ENCODE measurements at places on chromosomes 12 and 14. TPM values are rescaled to one million over a fixed set of nuclear protein-coding genes. Genes with fewer than 3 reads are reported as not detected.

UBR7 gene
- total RNA-seq: 13.7 TPM

MAP3K9 gene
- 6.8 TPM for total RNA-seq

PTCSC3 gene
- total RNA-seq: not detected

PIANP gene
- 1.2 TPM for total RNA-seq

KLRD1 gene
- 4.3 TPM for total RNA-seq

RPS29 gene
- 3,084 TPM for total RNA-seq

KRT73 gene
- total RNA-seq: 10.0 TPM

CYP27B1 gene
- total RNA-seq: 1.4 TPM

TXNDC16 gene
- total RNA-seq: 9.2 TPM

SPTLC2 gene
- total RNA-seq: 22.6 TPM

PRKD1 gene
- not detected for total RNA-seq

PIWIL1 gene
- total RNA-seq: not detected

PTPRO gene
- 4.4 TPM for total RNA-seq

BCAT1 gene
- 0.36 TPM for total RNA-seq

FOXG1 gene
- total RNA-seq: not detected

MIP gene
- total RNA-seq: not detected

DNA sequence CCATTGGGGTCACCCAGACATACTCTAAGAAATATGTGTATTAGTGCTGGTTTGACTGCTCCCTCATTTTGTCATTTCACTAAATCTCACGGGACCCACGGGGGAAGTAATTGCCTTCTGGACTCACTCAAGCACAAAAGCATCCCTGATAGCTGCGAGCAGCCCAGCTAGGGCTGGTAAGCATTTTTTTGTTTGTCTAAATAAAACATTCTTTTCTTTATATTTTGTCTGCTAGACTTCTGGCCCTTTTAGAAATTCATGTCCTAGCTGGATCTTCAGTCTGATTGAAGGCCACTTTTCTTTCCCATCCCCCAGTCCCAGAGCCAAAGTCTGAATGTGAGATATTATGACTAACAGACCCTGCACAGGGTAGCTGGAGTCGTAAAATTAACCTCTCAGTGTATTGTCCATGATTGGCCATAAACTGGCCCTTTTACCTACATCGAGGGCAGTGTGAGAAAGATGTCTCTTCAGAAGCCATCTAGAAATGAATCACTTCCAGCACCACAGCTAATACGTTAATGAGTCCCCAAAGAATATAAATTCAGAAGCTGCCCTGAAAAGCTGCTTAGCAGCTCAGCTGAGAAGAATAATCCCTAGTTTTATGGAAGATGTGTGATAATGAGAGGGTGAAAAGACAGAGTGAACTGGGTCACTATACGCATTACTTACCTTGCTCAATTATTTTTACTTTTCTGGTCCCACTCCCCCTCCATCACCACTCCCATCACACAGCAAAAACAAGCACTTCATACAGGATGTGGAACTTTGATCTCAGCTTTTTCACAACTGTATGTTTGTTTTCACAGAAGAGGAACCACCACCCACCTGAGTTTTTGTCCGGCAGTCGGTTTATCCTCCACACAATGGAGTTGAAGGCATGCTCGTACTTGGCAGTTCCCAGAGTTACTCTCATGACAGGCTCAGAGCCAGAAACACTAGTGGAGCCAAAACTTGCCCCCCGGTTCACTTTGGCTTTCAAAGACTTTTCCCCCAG, 55.6 kb upstream of the GTF2A1 start:
- no peaks in the 10 kb centered on the region for H3K4me1 ChIP-seq
- H3K27me3 ChIP-seq: peaks cover 7% of the 10 kb centered on the region
- DNase-seq: no peak

- H3K4me3 ChIP-seq: no peak overlapping the region
- H3K27me3 ChIP-seq: no peaks in the 10 kb centered on the region
- H3K27ac ChIP-seq: no peak overlapping the region
- no peaks in the 10 kb centered on the region for H3K36me3 ChIP-seq
- H3K4me1 ChIP-seq: no peaks in the 10 kb centered on the region
Measured at GRCh38 chr12:121165316-121165715, 32.6 kb downstream of the P2RX7 start.

DNA sequence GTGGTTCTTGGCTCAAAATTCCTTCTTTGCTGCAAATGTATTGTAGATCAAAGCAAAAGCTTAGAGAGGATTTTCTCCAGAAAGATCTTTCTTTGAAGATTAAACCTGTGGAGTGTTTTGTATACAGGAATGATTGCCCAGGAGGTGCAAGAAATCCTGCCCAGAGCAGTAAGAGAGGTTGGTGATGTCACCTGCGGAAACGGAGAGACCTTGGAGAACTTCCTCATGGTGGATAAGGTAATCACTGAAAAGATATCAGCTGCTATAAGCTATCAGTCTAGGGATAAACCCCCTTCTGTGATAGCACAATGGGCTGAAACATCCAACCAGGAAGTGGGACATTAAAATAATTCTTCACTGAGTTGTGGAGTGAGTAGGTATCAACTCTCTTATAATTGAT, 85.7 kb downstream of the MYRFL start:
- H3K36me3 ChIP-seq: no peaks in the 10 kb centered on the region
- H3K4me3 ChIP-seq: no peak overlapping the region
- H3K4me1 ChIP-seq: peaks cover 16% of the 10 kb centered on the region
- H3K27me3 ChIP-seq: no peaks in the 10 kb centered on the region
- no peak for DNase-seq

DNA sequence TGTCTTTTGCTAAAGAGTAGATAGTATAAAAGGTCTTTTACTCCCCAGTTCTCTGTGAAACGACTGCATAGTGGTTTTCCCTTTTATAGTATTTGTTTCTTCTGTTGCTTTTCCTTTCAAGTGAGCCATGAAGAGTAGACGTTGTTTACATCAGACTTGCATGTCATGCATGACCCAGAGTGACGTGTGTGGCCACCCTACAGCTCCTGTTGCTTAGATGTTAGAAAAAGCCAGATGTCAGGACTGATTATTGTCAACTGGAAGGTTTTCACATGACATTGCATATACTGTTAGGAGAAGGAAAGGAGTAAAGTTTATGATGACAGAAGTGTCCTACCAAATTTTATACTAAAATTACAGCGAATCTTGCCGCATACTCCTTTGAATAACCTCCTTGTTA, 1.3 kb upstream of the RD3L start:
- H3K27ac ChIP-seq: no peak overlapping the region
- no peaks in the 10 kb centered on the region for H3K36me3 ChIP-seq
- H3K4me3 ChIP-seq: no peak overlapping the region
- H3K4me1 ChIP-seq: no peaks in the 10 kb centered on the region
- peaks cover 22% of the 10 kb centered on the region for H3K27me3 ChIP-seq
- DNase-seq: no peak

GRCh38 chr12:120649442-120650232, 9.2 kb downstream of the CABP1 start:
- H3K27me3 ChIP-seq: peaks cover 27% of the 10 kb centered on the region
- H3K27ac ChIP-seq: no peak overlapping the region
- peaks cover 18% of the 10 kb centered on the region for H3K4me1 ChIP-seq
- H3K36me3 ChIP-seq: no peaks in the 10 kb centered on the region

DNA sequence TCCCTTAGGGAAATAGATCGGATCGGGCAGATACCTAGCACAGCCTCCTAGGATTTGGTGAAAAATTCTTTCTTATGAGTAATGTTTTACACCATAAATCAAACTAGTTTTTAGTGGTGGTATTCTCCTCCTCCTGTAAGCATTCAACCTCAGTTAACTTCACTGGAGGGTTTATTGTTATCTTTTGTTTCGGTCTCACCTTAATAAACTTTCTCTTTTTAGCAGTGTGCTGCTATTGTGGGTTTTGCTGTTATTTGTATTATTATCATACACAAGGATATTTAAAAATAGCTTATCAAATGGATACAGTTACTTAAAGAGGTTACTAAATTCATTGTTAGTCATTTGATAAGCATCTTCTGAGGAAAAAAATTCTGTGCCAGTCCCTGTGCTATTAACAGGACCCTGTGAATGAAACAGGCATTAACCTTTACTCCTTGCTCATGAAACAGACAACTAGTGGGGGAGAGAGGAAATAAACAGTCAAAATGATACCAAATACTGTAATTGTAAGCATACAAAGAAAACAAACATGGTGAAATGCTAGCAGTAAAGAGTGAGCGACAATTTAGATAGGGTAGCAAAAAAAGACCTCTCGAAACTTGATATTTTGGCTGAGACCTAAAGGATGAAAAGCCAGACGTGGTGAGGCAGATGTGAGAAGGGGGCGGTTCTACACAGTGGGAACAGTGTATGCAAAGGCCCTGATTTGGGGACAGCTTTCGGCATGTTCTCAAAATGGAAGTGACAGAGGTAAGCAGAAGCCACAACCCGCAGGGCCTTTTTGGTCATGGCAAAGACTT, 178.7 kb upstream of the SOX5 start:
- H3K27ac ChIP-seq: no peak overlapping the region
- no peak for DNase-seq
- H3K36me3 ChIP-seq: no peaks in the 10 kb centered on the region
- no peak overlapping the region for H3K4me3 ChIP-seq

- no peaks in the 10 kb centered on the region for H3K27me3 ChIP-seq
- no peak overlapping the region for H3K4me3 ChIP-seq
- H3K27ac ChIP-seq: no peak overlapping the region
- H3K4me1 ChIP-seq: peaks cover 31% of the 10 kb centered on the region
- DNase-seq: no peak
- H3K36me3 ChIP-seq: peaks cover 45% of the 10 kb centered on the region
Measured at GRCh38 chr14:56603648-56604047, 24.1 kb downstream of the TMEM260 start.

- H3K27me3 ChIP-seq: no peaks in the 10 kb centered on the region
- H3K36me3 ChIP-seq: no peaks in the 10 kb centered on the region
- H3K27ac ChIP-seq: peak overlapping the region; percentile 80
- H3K4me1 ChIP-seq: peaks cover 23% of the 10 kb centered on the region
- no peak for DNase-seq
Measured at GRCh38 chr14:100306998-100307765, 938 bp upstream of the SLC25A29 start.

- H3K27me3 ChIP-seq: peaks cover 3% of the 10 kb centered on the region
- no peak overlapping the region for H3K4me3 ChIP-seq
- H3K27ac ChIP-seq: no peak overlapping the region
- no peaks in the 10 kb centered on the region for H3K36me3 ChIP-seq
- no peaks in the 10 kb centered on the region for H3K4me1 ChIP-seq
- DNase-seq: no peak
Measured at GRCh38 chr12:127041985-127042625, 1224.9 kb upstream of the TMEM132C start.

GRCh38 chr12:67364228-67364627, 95.1 kb downstream of the CAND1 start:
- H3K36me3 ChIP-seq: no peaks in the 10 kb centered on the region
- H3K27me3 ChIP-seq: no peaks in the 10 kb centered on the region
- no peak for DNase-seq
- no peaks in the 10 kb centered on the region for H3K4me1 ChIP-seq
- H3K4me3 ChIP-seq: no peak overlapping the region

- H3K4me3 ChIP-seq: no peak overlapping the region
- no peaks in the 10 kb centered on the region for H3K36me3 ChIP-seq
- H3K27ac ChIP-seq: no peak overlapping the region
- DNase-seq: no peak
- H3K27me3 ChIP-seq: peaks cover 4% of the 10 kb centered on the region
- no peaks in the 10 kb centered on the region for H3K4me1 ChIP-seq
Measured at GRCh38 chr14:95003099-95003960, 154.0 kb downstream of the DICER1 start.

- peaks cover 26% of the 10 kb centered on the region for H3K27me3 ChIP-seq
- no peak overlapping the region for H3K4me3 ChIP-seq
- no peak overlapping the region for H3K27ac ChIP-seq
Measured at GRCh38 chr12:64998371-64999147, 122.5 kb downstream of the WIF1 start.

- peaks cover 83% of the 10 kb centered on the region for H3K4me1 ChIP-seq
- H3K36me3 ChIP-seq: no peaks in the 10 kb centered on the region
- no peaks in the 10 kb centered on the region for H3K27me3 ChIP-seq
Measured at GRCh38 chr14:106507354-106507753, 981.0 kb downstream of the TMEM121 start.

- H3K4me1 ChIP-seq: peaks cover 6% of the 10 kb centered on the region
- H3K27me3 ChIP-seq: peaks cover 71% of the 10 kb centered on the region
- DNase-seq: no peak
- no peak overlapping the region for H3K4me3 ChIP-seq
- H3K27ac ChIP-seq: no peak overlapping the region
Measured at GRCh38 chr12:114397978-114398881, 7.7 kb downstream of the TBX5 start.

DNA sequence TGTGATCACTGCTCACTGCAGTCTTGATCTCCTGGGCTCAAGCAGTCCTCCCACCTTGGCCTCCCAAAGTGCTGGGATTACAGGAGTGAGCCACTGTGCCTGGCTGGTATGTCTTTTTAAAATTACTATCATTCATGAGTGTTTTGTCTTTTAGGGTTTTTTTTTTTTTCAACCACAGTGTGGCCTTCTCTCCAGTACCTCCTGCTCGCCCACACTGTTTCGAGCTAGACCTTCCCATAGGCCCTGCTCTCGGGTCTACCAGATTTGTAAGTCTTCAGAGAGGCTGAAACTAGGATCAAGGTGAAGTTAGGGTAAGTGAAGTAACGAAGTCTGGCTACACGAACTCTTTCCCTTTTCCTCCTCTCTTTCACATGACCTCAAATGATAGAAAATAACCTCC, 1.5 kb downstream of the BIN2 start:
- H3K4me1 ChIP-seq: peaks cover 44% of the 10 kb centered on the region
- peak overlapping the region; percentile 97 for H3K27ac ChIP-seq
- peak overlapping the region; percentile 94 for H3K4me3 ChIP-seq
- peaks cover 16% of the 10 kb centered on the region for H3K36me3 ChIP-seq
- no peaks in the 10 kb centered on the region for H3K27me3 ChIP-seq

- no peaks in the 10 kb centered on the region for H3K27me3 ChIP-seq
- no peak overlapping the region for H3K27ac ChIP-seq
- H3K4me1 ChIP-seq: no peaks in the 10 kb centered on the region
- H3K36me3 ChIP-seq: no peaks in the 10 kb centered on the region
Measured at GRCh38 chr12:43103866-43104265, 448.1 kb downstream of the ADAMTS20 start.

- peaks cover 11% of the 10 kb centered on the region for H3K4me1 ChIP-seq
- H3K27me3 ChIP-seq: peaks cover 36% of the 10 kb centered on the region
Measured at GRCh38 chr12:29562110-29562804, 64.8 kb upstream of the OVCH1 start.

- DNase-seq: no peak
- H3K4me3 ChIP-seq: no peak overlapping the region
- no peak overlapping the region for H3K27ac ChIP-seq
- H3K4me1 ChIP-seq: no peaks in the 10 kb centered on the region
Measured at GRCh38 chr14:58108717-58109116, 43.3 kb downstream of the ARMH4 start.

- H3K4me3 ChIP-seq: no peak overlapping the region
- no peaks in the 10 kb centered on the region for H3K36me3 ChIP-seq
- no peak for DNase-seq
- H3K4me1 ChIP-seq: peaks cover 61% of the 10 kb centered on the region
Measured at GRCh38 chr12:57097554-57097835, 8.6 kb downstream of the NAB2 start.

- no peaks in the 10 kb centered on the region for H3K4me1 ChIP-seq
- H3K36me3 ChIP-seq: peaks cover 2% of the 10 kb centered on the region
- H3K27ac ChIP-seq: no peak overlapping the region
- no peak for DNase-seq
Measured at GRCh38 chr14:96264853-96265252, 8.8 kb downstream of the BDKRB1 start.

GRCh38 chr12:54135621-54136350, 53.0 kb downstream of the SMUG1 start:
- no peak for DNase-seq
- no peak overlapping the region for H3K27ac ChIP-seq
- H3K4me3 ChIP-seq: no peak overlapping the region

- no peak overlapping the region for H3K27ac ChIP-seq
- peaks cover 8% of the 10 kb centered on the region for H3K36me3 ChIP-seq
- no peak for DNase-seq
- no peaks in the 10 kb centered on the region for H3K4me1 ChIP-seq
- H3K27me3 ChIP-seq: peaks cover 16% of the 10 kb centered on the region
Measured at GRCh38 chr14:60204104-60204842, 39.1 kb upstream of the DHRS7 start.

All from naive thymus-derived CD8-positive, alpha-beta T cell (primary cell).